ENCODE measurements at places on chromosomes 6 and 20. TPM values are rescaled to one million over a fixed set of nuclear protein-coding genes. Genes with fewer than 3 reads are reported as not detected.

The MATN4 gene
- not detected for total RNA-seq

The SCRT2 gene
- total RNA-seq, result not detected

The DSP gene
- 1.6 TPM for total RNA-seq

The TNFRSF21 gene
- 40.1 TPM for total RNA-seq

Data from pericardium fibroblast (primary cell).